Cardiac muscle cell (in vitro differentiated cells and primary cell): ENCODE measurements at places on chromosomes 12 and 14.

- DNase-seq, result no peak
- H3K36me3 ChIP-seq, result no peaks in the 10 kb centered on the region
- no peaks in the 10 kb centered on the region for H3K27me3 ChIP-seq
- H3K4me3 ChIP-seq, result no peak overlapping the region
These were observed 171.3 kb downstream of the TTC7B start for GRCh38 chr14:90644882-90645281.

DNA sequence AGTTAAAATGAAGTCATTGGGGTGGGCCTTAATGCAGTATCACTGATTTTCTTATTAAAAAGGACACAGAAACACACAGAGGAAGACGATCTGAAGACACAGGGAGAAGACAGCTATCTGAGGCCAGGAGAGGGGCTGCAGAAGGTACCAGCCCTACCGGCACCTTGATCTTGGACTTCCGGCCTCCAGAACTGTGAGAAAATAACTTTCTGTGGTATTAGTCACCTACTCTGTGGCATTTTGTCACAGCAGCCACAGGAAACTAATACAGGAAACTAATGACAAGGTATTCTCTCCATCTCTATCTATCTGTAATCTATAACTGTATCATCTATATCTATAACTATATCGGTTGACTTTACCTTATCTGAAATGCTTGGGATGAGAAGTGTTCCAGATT lies 1149.5 kb downstream of the BCL11B start:
- no peak for DNase-seq
- H3K4me1 ChIP-seq, result no peaks in the 10 kb centered on the region
- no peaks in the 10 kb centered on the region for H3K27me3 ChIP-seq
- H3K4me3 ChIP-seq, result no peak overlapping the region
- no peak overlapping the region for H3K27ac ChIP-seq

GRCh38 chr12:14689144-14689543 lies 7.3 kb downstream of the GUCY2C start:
- H3K27me3 ChIP-seq, result no peaks in the 10 kb centered on the region
- H3K4me3 ChIP-seq, result no peak overlapping the region
- no peak for DNase-seq
- no peaks in the 10 kb centered on the region for H3K36me3 ChIP-seq

DNA sequence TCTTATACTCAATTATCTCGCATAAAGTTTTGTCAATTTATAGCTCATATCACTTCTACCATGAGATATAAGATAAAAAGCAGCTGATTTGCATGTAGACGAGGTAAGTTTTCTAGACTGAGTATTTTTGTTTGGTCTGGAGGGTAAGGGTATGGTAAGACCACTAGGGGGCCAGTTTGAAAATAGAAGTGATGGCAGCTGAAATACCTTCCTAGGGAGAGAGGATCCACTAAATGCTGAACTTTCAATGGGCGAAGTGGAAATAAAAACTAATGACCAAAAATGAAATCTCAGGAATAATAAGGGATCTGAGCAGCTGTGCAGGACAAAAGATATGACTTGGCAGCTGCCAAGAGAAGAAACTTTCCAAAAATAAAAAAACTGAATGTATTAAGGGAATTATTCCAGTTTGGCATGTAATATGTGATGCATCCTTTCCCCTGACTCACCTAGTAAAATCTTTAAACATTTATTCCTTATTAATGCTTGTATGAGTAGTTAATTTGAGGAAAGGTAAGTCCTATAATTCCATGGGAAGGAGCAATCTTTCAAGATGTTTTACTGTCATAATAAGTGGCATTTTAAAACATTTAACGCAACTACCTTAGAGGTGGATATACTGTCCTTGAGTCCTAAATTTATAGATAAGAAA lies 754.5 kb downstream of the C12orf50 start:
- no peak overlapping the region for H3K27ac ChIP-seq
- H3K27me3 ChIP-seq, result no peaks in the 10 kb centered on the region
- DNase-seq, result peak; percentile 60
- H3K4me1 ChIP-seq, result no peaks in the 10 kb centered on the region
- H3K36me3 ChIP-seq, result no peaks in the 10 kb centered on the region
- no peak overlapping the region for H3K4me3 ChIP-seq

- no peak for DNase-seq
- H3K27me3 ChIP-seq, result no peaks in the 10 kb centered on the region
- no peaks in the 10 kb centered on the region for H3K36me3 ChIP-seq
- H3K27ac ChIP-seq, result no peak overlapping the region
These were observed 6.9 kb downstream of the PGF start for GRCh38 chr14:74948228-74949175.

DNA sequence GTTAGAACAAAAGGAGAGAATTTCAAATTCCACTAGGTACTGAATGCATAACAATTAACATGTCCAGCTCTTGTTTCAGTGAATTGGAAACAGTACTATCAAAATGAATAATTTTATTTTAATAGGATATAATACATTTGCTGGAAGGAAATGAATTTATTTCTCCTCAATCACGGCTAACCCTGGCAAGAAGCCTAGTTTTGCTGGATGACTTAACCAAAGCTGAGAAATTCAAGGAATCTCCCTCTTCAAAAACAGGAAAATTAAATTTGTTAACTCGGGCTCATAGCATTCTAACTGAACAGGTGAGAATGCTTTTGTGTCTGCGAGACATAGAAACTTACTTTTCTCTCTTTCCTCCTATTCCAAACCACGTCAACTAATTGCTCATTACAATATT lies 163.5 kb upstream of the NEDD1 start:
- no peak for DNase-seq
- H3K4me1 ChIP-seq, result no peaks in the 10 kb centered on the region
- no peaks in the 10 kb centered on the region for H3K36me3 ChIP-seq
- no peak overlapping the region for H3K27ac ChIP-seq
- H3K4me3 ChIP-seq, result no peak overlapping the region

- H3K4me3 ChIP-seq, result no peak overlapping the region
- no peaks in the 10 kb centered on the region for H3K27me3 ChIP-seq
- DNase-seq, result no peak
- no peaks in the 10 kb centered on the region for H3K36me3 ChIP-seq
These were observed 97.3 kb downstream of the EXOC5 start for GRCh38 chr14:57171363-57171762.

GRCh38 chr12:124687917-124688316 lies 120.5 kb upstream of the NCOR2 start:
- H3K4me1 ChIP-seq, result no peaks in the 10 kb centered on the region
- H3K4me3 ChIP-seq, result no peak overlapping the region
- peak; percentile 74 for DNase-seq
- H3K36me3 ChIP-seq, result no peaks in the 10 kb centered on the region
- no peak overlapping the region for H3K27ac ChIP-seq
- H3K27me3 ChIP-seq, result no peaks in the 10 kb centered on the region

DNA sequence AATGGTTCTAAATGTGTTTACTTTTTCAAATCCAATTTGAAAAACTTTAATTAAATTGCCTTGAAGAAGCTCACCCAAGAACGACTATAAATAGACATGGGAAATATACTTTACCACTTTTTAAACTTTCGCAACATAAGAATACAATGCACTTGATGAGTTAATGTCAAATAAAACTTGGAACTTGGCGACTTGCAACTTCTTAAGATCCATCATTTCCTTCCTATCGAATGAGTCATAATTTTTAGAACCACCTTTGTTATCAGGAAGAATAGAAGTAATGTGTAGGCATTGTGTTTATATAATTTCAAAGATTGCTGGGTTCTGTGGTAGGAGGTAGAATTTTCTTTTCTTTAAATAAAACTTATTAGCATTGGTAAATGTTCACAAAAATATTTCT lies 1417.4 kb upstream of the FLRT2 start:
- H3K4me3 ChIP-seq, result no peak overlapping the region
- H3K27me3 ChIP-seq, result no peaks in the 10 kb centered on the region
- H3K27ac ChIP-seq, result no peak overlapping the region

- H3K27ac ChIP-seq, result no peak overlapping the region
- no peaks in the 10 kb centered on the region for H3K27me3 ChIP-seq
- H3K4me3 ChIP-seq, result no peak overlapping the region
- no peaks in the 10 kb centered on the region for H3K36me3 ChIP-seq
- DNase-seq, result no peak
- no peaks in the 10 kb centered on the region for H3K4me1 ChIP-seq
These were observed 170.3 kb downstream of the GRIN2B start for GRCh38 chr12:13811061-13811460.

GRCh38 chr12:89950421-89950820 lies 241.8 kb upstream of the ATP2B1 start:
- no peak overlapping the region for H3K4me3 ChIP-seq
- no peaks in the 10 kb centered on the region for H3K36me3 ChIP-seq
- H3K27me3 ChIP-seq, result no peaks in the 10 kb centered on the region
- no peak for DNase-seq
- no peak overlapping the region for H3K27ac ChIP-seq

- DNase-seq, result peak; percentile 76
- peak overlapping the region; percentile 93 for H3K27ac ChIP-seq
- H3K4me3 ChIP-seq, result peak overlapping the region; percentile 77
- H3K36me3 ChIP-seq, result peaks cover 12% of the 10 kb centered on the region
- no peaks in the 10 kb centered on the region for H3K27me3 ChIP-seq
- H3K4me1 ChIP-seq, result peaks cover 9% of the 10 kb centered on the region
These were observed 556 bp downstream of the TIMM9 start for GRCh38 chr14:58426670-58427280.

- H3K27me3 ChIP-seq, result no peaks in the 10 kb centered on the region
- H3K27ac ChIP-seq, result no peak overlapping the region
- DNase-seq, result no peak
- no peaks in the 10 kb centered on the region for H3K4me1 ChIP-seq
- H3K4me3 ChIP-seq, result no peak overlapping the region
These were observed 83.9 kb downstream of the PAPOLA start for GRCh38 chr14:96586056-96586455.

DNA sequence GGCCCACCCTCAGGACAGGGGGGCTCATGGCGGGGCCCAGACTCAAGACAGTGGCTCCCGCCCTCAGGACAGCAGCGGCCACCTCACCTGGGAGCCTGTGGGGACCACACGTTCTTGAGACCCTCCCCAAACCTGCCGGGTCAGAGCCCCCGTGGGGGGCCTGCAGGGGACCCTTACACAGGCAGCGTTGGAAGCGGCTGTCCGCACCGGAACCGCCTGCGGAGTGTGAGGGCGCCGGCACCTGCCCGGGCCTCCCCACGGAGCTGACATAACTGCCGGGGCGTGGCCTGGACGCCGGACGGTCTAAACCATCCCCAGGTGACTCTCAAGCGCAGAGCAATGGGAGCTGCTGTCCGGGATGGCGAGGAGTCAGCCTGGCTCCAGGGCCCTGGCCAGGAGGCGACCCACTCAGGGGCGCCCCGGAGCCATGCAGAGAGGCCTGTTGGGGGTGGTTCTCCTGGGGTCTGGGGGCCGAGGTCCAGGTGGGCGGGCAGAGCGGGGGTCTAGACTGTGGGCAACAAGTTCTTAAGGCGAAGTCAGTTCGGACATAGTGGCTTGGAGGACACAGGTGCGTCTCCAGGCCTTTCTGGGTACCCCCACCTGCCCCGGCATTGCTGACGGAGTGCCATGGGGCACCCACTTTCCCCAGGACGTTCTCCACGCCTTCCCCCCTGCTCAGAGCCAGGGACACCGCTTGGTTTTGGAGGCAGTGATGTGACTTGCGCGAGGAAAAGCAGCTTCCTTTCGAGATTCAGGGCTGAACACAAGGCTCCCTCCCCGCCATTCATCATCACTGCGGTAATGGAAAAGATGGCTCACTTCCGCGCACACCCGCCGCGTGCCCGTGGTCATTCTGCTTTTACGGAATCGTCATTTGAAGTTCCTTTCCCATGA lies 23.2 kb downstream of the GALNT9 start:
- H3K27me3 ChIP-seq, result peaks cover 10% of the 10 kb centered on the region
- H3K36me3 ChIP-seq, result no peaks in the 10 kb centered on the region
- H3K4me3 ChIP-seq, result no peak overlapping the region
- no peaks in the 10 kb centered on the region for H3K4me1 ChIP-seq
- H3K27ac ChIP-seq, result no peak overlapping the region

DNA sequence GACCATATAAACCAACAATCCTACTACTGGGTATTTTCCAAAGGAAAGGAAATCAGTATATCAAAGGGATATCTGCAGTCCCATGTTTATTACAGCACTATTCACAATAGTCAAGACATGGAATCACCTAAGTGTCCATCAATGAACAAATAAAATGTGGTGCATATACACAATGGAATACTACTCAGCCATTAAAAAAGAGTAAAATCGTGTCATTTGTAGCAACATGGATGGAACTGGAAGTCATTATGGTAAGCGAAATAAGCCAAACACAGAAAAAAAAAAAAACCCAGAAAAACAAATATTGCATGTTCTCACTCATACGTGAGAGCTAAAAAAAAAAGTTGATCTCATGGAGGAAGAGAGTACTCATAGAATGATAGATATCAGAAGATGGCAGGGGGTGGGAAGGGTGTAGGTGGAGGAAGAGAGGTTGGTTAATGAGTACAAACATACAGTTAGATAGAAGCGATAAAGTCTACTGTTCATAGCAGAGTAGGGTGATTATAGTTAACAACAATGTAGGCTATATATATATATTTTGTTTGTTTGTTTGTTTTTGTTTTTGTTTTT lies 49.3 kb downstream of the BCAT1 start:
- H3K27ac ChIP-seq, result no peak overlapping the region
- H3K4me3 ChIP-seq, result no peak overlapping the region
- peaks cover 39% of the 10 kb centered on the region for H3K27me3 ChIP-seq
- no peak for DNase-seq
- H3K4me1 ChIP-seq, result no peaks in the 10 kb centered on the region
- no peaks in the 10 kb centered on the region for H3K36me3 ChIP-seq

DNA sequence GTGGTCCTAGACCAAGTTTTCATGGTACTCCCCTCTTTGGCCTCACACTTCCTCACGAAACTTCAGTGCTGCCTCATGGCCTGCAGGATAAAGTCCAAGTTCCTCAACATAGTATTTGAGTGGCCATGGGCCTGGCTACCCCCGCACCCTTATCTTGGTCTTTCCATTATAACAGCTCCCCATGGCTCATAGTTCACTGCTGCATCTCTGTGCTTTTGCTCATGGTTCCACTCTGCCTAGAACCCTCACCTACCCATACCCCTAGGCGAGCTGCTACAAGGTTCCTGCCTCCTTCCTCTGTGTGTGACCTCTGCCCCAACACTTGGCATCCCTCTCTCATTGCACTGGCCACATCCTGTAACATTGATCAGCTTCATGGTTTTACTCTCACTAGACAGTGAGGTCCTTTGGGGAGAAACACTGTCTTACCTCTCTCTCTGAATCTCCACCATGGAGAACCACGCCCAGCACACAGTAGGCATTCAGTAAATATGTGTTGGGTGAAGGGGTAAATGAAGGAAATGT lies 158.9 kb downstream of the GPR65 start:
- H3K36me3 ChIP-seq, result no peaks in the 10 kb centered on the region
- no peak overlapping the region for H3K4me3 ChIP-seq
- H3K4me1 ChIP-seq, result no peaks in the 10 kb centered on the region
- H3K27ac ChIP-seq, result no peak overlapping the region
- DNase-seq, result no peak

DNA sequence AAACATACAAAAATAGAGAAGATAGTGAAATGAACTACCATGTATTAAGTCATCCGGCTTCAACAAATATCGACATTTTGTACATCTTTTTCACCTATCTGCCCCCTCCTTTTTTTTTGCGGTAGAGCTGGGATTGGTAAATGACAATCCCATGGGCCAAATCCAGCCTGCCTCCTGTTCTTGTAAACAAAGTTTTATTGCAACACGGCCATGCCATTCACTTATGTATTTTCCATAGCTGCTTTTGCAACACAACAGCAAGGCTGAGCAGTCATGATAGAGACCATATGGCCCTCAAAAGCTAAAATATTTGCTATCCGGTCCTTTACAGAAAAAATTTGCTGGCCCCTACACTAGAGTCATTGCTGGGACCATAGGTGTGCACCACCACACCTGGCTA lies 58.1 kb upstream of the PLEKHG3 start:
- H3K4me1 ChIP-seq, result peaks cover 10% of the 10 kb centered on the region
- H3K4me3 ChIP-seq, result no peak overlapping the region
- peak overlapping the region; percentile 93 for H3K27ac ChIP-seq
- no peaks in the 10 kb centered on the region for H3K36me3 ChIP-seq
